A549 treated with Hydrocortisone at 1 μM for 4 hours (cell line): ENCODE measurements at places on chromosomes 5 and 9. TPM values are rescaled to one million over a fixed set of nuclear protein-coding genes. Genes with fewer than 3 reads are reported as not detected.

Gene S100Z
- total RNA-seq: not detected in 5 replicates

Gene SYK
- total RNA-seq: 0.02 to 0.08 TPM (median 0.05 TPM) in 4 of 5 replicates, not detected in the other

Gene IFNA2
- total RNA-seq: not detected in 5 replicates

Gene ELAVL2
- 0.02 to 0.05 TPM (median 0.02 TPM) in 3 of 5 replicates, not detected in the others for total RNA-seq

Gene ACTBL2
- total RNA-seq: 0.07 to 0.09 TPM in 2 of 5 replicates, not detected in the others

Gene PCDHGB3
- 0.20 to 0.25 TPM (median 0.21 TPM) in 5 replicates for total RNA-seq

Gene PPP2R2B
- total RNA-seq: 0.03 to 0.11 TPM (median 0.06 TPM) in 5 replicates

Gene GPBP1
- total RNA-seq: 35.8 to 48.2 TPM (median 38.2 TPM) in 5 replicates
